ENCODE measurements at places on chromosomes 1 and 21.

GRCh38 chr1:187891993-187892682, 1063.4 kb downstream of the PLA2G4A start:
- no peak for DNase-seq

DNA sequence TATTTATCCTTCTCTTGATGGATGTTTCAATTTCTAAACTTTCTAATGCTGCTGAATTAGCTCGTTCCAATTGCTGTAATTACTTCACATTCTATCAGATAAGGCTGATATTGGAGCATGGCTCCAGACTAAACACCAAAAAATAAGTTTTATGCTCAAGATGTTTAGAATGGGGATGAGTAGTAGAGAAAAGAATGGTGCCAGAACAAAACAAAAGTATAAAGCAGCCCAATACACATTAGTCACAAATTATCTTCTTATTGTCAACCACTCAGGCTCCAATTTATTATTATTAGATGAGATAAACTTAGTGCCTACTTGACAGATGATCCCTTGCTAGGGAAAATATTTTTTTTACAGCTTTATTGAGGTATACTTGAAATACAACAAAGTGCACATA, 21.8 kb downstream of the ATPAF1 start:
- no peak for DNase-seq

DNA sequence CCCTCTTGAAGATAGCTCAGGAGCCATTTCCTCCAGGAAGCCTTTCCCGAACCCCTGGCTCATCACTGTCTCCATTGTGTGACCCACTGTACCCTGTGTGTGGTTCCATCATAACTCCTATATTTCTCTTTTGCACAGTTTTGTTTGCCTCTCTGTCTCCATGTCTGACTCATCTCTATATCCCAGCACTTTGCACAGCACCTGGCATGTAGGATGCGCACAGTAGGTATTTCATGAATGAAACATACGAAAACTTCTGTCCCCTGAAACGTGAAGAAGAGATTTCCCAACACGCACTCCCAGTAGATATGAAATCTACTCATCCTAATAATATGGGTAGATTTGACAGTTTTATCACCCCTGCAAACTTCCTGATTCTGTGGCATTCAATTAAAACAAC, 275.2 kb downstream of the NFIA start:
- DNase-seq, result no peak

- DNase-seq, result no peak
Observed at GRCh38 chr1:187384504-187384903, 555.8 kb downstream of the PLA2G4A start.

- DNase-seq, result no peak
Observed at GRCh38 chr1:145845144-145845513, 301 bp upstream of the NUDT17 start.

- no peak for DNase-seq
Observed at GRCh38 chr1:169860187-169860586, 33.5 kb downstream of the SCYL3 start.

DNA sequence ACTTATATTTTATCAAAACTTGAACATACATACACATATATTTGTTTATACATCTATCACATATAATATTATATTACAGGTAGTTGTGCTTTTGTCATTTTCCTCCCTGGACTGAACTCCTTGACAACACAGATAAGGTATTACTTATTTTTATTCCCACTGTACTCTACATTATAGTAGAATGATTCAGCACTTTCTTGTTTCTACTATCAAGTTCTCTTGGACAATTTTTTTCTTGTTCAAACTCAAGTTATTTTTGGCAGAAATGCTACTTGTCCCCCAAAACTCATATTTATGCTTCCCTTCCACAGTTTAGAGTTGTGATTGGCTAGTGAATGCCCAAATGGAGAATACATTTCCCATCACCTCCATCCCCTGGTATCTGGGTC, 10.8 kb upstream of the PTPRC start:
- no peak for DNase-seq

GRCh38 chr1:2330035-2330434, 61.3 kb downstream of the MORN1 start:
- DNase-seq, result no peak

DNA sequence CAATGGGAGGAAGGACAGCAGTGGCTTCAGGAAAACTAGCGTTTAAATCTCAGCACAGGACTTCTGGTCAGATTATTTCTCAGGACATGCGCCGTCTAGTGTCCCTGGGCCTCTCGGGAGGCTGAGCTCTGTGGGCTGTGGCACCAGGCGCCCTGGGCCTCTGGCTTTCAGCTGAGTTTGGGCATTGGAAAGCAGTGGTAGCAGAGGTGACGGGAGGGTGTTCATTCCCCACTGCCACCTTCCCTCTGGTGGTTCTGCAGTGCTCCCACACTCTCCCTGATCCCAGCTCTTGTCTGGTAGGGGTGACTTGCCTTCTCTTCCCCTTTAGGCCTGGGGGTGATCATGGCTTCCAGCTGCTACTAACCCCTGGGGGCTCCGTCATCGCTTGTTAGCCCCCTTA, 42.2 kb upstream of the USP1 start:
- DNase-seq, result no peak

DNA sequence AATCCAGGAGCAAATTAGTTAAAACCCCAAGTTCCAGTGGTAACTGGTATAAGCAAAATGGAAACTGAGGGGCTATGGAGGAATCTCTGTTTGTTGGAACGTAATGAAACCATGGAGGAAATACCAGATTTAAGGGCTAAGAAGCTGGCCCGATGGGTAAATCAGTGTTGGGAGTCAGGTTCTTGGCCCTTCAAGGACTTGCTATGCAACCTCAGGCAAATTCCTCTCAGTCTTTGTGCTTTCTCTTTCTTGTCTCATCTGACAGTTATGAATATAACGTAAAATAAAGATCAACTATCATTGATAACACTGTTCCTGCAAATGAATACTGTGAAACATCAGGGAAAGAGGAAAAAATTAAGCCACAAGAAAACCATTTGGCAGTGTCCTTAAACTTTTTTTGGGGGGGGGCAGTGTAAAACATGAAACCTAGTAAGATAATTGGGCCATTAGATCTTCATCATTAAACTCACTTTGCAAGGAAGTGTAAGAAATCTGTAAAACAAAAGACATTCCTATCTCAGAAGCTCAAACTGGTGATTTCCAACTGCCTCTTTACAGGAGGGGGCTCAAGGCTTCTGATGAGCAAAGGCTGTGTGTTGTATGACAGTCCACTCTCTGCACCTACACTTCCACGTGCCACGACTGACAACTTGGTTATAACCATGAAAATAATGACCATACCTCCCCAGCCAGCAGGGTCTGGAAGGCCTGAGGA, 47.6 kb downstream of the LHX4 start:
- DNase-seq, result no peak

DNA sequence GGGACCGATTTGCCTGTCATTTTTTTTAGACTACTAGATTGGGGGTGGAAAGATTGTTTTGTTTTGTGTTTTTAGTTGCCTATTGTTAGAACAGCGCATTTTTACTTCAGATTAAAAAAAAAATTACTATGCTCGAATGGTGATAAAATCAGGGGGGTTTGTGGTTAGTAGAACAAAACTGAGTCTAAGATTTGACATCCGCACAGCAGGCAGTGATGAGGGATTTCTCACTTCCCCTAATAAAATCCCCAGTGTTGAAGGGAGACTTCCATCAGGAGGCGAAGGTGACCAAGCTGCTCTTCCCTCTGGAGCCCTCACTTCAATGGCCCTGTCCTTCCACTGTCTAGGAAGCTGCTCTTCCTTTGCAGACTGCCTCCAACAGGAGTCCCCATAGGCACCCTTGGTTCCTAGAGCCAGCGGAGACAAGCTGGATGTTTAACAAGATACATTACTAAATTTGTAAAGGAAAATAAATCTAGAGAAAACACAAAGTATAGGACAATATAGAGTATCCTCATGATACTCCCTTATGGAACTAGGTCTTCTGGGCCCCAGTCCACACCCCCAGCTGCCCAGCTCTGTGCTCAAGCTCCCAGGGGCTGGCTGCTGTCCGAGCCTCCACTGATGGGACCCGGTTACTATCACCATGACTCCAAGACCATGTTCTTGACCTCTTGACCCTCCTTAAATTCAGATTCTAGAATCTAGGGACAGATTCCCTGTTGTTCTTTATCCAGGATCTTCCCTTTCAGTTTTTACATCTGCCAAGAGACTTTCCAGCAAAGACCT, 31.0 kb downstream of the TENT5C start:
- no peak for DNase-seq

GRCh38 chr1:179142889-179143299, 61.0 kb downstream of the TOR3A start:
- DNase-seq, result peak; percentile 95

- DNase-seq, result no peak
Observed at GRCh38 chr1:54109129-54110090, 43.4 kb downstream of the CDCP2 start.

- no peak for DNase-seq
Observed at GRCh38 chr21:16033193-16033592, 303.4 kb downstream of the USP25 start.

- DNase-seq, result peak; percentile 63
Observed at GRCh38 chr1:171267391-171267790, 19.1 kb downstream of the FMO1 start.

DNA sequence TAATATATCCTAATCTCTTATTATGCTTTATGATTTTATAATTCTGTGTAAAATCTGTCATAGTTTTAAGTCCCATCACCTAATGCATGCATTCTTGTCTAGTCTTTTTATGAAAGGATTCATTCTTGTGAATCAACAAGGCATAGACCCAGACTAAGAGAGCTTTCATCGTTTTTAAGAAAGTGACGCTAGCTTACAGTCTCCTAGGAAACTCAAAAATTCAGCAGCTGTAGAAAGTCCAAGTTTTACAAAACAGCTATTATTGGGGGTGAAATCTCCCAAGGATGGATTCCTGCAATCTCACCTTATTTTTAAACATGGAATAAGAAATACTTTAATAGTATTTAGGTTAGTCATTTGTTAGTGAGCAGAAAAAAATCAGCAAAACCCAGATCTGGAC, 104.7 kb downstream of the NCAM2 start:
- DNase-seq, result no peak

DNA sequence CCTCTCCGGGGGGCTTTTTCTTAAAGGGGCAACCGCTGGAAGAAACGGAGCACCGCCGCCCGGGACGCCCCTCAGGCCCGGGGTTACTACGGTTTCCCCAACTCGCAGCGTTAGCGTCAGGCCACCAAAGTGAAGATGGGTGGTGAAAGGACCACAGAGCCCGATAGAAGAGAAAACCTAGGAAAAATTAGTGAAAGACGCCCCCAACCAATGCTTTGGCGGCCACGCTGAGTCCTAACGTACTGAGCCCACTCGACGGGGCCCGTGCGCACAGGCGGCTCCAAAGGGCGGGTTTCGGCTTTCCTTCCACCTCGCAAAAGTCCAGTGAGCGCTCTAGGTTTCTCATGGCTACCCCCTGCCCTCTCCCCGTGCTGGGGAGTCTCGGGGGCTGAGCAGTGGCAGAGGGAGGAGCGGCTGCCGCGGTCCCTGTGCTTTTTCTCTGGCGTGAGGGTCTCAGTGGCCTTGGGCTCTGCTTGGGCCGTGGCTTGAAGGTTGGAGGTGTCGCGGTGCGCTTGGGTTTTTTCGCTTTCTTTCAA, 12.2 kb upstream of the SPEN start:
- no peak for DNase-seq

DNA sequence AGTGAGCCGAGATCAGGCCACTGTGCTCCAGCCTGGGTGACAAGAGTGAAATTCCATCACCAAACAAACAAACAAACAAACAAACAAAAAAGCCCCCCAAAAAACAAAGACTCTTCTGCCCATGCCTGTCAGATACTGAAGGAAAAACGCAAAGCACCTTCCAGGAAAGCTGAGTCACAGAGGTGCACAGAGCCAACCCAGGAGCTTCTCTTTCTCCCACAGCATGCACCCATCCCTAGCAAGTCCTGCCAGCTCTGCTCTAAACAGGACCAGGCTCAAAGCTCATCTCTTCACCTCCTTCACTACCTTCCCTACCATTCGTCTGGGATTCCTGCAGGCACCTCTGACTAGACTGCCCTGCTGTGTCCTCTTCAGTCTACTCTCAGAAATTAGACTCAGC, 46.5 kb downstream of the ETS2 start:
- DNase-seq, result no peak

GRCh38 chr21:16194788-16195537, 465.2 kb downstream of the USP25 start:
- DNase-seq, result peak; percentile 43

- no peak for DNase-seq
Observed at GRCh38 chr21:38416791-38417190, 81.5 kb downstream of the ERG start.

GRCh38 chr1:216651826-216652418, 71.3 kb downstream of the ESRRG start:
- DNase-seq, result no peak

DNA sequence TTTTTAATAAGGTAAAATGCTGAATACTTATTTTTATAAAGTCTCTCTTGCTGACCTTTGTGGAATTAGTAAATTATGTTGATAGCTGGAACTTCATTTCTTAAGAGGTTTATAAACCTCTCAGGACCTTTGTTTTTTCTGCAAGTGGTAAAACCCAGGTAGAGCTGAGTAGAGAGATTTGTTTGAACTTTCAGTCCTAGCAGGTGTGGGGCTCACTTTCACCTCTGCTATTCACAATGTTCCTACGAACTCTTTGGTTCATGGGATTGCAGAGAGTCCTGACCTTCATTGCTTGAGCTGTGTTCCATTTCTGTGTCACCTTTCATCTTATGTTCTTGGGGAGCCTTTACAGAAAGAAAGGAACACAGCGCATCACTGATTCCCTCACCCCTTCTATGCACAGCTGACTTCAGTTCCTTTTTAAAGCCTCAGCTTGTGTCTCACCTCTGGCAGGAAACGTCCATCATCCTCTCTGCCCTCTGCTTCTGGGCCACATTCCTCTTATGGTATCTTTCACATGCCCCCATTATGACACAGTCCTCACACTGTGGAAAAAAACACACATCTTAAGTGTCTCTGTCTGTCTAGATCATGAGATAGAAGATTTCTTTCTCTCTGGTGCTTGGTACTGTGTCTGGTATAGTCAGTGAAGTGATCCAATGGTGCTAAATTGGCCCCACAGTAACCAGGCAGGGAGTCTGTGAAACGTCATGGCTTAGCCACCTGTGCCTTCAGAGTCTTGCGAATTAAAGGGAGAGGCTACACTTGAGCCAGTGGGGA, 262.5 kb upstream of the B3GALT2 start:
- no peak for DNase-seq

- DNase-seq, result no peak
Observed at GRCh38 chr1:226611301-226611700, 62.7 kb downstream of the STUM start.

GRCh38 chr1:213466541-213466940, 415.5 kb downstream of the RPS6KC1 start:
- no peak for DNase-seq

Data from fibroblast of gingiva (primary cell).